Amniotic epithelial cell (primary cell): ENCODE measurements at places on chromosomes 2 and 18.

DNA sequence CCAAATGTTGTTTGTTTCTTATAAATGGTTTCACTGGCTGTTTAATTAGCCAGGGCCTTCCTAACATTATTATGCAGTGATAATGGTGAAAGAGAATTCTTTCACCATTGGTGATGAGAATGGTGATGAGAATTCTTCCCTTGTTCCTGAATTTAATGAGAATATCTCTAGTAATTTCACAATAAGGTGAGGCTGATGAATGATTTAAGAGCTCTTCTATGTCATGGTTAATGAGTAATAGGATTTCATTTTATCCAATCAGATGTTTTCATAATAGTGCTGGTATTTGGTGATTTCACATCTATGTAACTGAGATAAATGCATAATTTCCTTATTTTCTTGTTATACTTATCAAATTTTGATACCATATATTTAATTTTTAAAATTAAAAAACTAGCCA is 535.7 kb upstream of the ZEB2 start:
- peak; percentile 28 for DNase-seq

GRCh38 chr2:118123561-118124232 is 35.4 kb downstream of the INSIG2 start:
- peak; percentile 29 for DNase-seq

GRCh38 chr2:58669998-58670397 is 428.9 kb upstream of the FANCL start:
- DNase-seq, result no peak

GRCh38 chr2:233593201-233593600 is 24.2 kb upstream of the UGT1A8 start:
- DNase-seq, result no peak

GRCh38 chr2:47359375-47359868 is 43.5 kb upstream of the MSH2 start:
- DNase-seq, result no peak
